ENCODE measurements at places on chromosomes 11 and 22. TPM values are rescaled to one million over a fixed set of nuclear protein-coding genes. Genes with fewer than 3 reads are reported as not detected.

GRCh38 chr11:117076941-117077691 is 21.1 kb downstream of the SIK3 start:
- DNase-seq: no peak

- DNase-seq: peak; percentile 25
Measured at GRCh38 chr11:32838505-32839274, 9.0 kb downstream of the PRRG4 start.

GRCh38 chr11:108241330-108242037 is 18.6 kb downstream of the ATM start:
- DNase-seq: no peak

GRCh38 chr11:105701098-105701497 is 91.2 kb downstream of the GRIA4 start:
- peak; percentile 54 for DNase-seq

DNA sequence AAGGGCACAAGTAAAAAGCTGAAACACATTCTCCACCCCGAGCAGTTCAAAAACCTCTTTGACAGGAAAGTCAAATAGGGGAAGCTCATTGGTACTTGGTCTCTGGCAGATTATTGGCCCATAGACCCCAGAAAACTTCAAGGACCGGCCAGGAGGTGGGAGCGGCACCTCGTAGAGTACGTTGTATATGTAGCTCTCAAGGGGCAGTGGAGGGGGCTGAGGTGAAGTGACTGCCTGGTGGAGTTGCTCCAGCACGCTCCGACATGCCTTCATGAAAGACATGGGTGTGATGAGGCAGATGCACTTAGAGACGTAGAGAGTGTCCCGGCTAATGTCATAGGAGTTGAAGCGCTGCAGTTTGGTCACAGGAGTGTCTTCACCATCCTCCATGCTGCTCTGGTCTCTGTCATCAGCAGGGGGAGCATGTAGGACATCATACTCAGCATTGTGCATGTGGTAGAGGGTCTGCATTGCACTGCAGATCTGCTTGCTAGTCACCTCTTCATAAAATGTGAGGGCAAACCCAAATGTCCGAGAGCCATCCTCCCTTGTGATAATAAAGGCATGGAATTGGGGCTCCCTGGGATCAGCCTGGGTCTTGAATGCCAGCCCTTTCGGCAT is 61.3 kb downstream of the DENND5A start:
- no peak for DNase-seq

- no peak for DNase-seq
Measured at GRCh38 chr11:83355391-83355790, 69.2 kb upstream of the CCDC90B start.

DNA sequence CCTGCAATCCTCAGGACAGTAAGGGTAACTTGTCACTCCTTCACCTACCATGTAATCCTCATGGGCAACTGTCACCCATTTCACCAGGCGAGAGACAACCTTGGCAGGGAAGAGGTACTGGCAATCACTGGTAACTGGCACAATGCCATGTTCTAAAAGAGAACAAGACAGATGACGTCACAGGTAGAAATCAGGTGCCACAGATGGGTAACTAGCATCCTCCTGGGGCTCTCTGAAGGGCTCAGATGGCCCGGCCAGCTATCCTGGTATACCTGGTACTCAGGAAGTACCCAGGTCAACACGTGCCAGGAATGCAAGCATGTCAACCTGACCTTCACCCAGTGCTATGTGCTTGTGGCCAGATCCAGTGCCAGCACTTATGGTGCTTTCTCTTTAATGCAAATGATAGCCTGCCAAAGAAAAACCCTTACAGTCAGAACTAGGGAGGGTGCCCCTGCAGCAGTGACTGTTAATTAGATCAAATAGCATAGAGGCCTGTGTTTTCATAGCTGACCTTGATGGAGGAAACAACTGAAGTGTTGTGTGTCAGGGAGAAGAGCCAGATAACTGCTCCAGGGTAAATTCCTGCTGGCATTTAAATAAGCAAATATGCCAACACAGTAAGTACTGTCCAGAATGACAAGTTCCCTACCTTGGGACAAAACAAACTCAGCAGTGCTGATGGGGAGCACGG is 36.2 kb downstream of the THOC5 start:
- peak; percentile 74 for DNase-seq

GRCh38 chr22:28009272-28009827 is 90.3 kb upstream of the PITPNB start:
- peak; percentile 70 for DNase-seq

- DNase-seq: no peak
Measured at GRCh38 chr11:128318856-128319474, 268.4 kb downstream of the ETS1 start.

DNA sequence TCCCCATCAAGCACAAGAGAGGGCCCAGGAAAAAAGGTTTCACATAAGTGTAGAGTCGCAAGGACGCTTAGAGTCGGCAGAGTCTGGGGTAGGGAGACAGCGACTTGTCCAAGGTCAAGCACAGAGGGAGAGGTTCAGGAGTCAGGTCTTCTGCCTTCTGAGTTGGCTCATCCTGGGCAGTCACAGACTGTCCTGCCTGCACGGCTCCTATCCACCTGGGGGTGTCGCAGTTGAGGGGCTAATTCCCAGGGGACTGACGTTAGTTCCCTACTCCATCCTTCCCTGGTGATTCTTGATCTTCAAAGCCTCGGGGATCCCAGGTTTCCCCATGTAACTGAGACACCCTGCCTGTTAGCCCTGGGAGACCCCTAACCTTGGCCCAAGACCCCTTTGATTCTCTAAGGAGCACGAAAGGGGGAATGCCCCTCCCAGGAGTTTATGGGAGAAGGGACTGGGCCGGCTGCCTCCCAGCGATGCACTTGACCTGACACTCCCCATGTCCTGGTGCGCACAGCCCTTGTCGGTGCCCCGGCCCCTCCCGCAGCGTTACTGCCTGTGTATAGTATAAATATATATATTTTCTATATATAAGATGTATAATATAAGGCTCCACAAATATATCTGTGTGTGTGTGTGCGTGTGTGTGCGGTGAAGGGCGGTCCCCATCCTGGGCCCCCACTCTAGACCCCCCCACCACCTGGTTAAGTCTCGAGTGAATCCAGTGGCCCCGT is 14.7 kb upstream of the TAB1 start:
- no peak for DNase-seq

DNA sequence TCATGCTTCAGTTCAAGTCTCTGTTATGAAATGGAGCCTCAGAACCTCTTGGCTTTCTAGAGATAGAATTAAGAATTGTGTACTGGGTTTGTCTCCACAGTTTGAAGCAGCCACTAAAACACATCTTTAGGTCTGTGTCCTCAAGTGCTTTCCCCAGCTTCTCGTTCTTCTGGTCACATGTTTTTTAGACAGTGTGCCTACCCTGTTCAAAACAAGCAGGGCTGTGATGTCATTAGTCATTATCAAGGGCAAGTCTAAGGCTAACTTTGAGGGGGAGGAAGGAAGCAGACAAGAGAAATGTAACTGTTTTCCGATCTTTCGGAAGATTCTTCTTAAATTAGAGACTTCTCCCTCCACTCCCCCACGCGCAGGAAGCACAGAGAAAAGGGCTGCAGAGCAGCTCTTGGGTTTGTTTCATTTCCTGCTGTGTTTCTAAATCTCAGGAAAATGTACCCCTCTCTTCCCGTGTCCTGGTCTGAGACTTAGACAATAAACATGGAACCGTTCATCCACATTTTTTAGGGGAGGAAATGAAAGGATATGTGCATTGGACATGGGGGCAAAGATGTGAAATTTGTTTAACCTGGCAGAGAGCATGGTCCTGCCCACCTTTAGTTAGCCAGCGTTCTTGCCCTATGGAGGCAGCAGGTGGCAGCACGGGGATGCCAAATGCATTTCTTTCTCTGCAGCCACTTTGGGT is 3.1 kb downstream of the AKIP1 start:
- no peak for DNase-seq

DNA sequence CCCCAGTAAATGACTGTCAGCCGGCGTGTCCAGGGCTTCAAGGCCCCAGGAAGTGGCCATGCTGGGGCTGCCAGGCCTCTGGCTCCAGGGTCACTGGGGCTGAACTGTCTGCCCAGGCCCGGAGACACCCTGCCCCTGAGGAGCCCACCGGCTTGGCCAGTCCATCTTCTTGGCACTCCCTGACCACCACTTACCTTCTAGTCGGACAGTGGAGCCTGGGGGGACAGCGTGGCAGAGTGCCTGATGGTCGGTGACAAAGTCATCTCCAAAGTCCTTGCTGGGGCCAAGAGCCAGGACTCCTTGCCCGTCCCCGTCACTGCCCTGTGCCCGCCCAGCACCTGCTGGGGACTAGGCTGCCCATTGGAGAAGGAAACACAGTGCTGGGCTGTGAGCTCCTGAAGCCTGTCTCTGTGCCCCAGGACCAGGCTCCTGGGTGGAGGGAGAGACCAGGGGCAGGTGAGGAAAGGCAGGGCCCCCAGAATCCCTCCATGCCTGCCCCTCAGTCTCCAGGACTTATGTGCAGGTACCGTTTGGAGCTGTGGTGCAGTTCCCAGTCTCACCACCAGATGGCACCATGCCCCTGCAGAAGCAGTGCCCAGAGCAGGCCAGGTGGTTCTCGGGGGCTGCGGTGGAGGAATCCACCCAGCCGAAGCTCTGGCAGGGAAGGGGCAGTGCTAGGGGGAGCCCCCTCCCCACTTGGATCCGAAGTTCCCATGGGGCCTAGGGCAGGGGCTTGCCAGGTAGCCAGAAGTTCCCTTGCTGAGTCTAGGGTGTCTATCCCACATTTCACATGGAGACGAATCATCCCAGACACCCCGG is 6.0 kb upstream of the CCDC188 start:
- peak; percentile 83 for DNase-seq

DNA sequence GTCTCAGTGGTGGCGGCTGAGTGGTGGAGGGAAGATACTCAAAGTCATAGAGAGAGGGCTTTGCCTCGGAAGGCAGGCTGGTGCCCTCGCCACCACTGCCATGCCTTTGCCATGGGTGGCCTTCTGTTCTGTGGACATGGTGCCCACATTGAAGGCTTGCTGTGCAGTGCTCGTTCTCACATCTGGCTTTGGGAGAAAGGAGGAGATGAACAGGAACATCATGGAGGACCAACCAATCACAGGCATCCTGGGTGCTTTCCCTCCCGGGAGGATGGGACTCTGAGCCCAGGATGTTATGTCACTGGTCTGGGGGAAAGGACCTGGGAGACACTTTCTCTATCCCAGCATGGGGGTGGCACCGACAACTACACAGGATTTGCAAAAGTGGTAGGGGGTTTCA is 82.3 kb upstream of the NARS2 start:
- DNase-seq: no peak

DNA sequence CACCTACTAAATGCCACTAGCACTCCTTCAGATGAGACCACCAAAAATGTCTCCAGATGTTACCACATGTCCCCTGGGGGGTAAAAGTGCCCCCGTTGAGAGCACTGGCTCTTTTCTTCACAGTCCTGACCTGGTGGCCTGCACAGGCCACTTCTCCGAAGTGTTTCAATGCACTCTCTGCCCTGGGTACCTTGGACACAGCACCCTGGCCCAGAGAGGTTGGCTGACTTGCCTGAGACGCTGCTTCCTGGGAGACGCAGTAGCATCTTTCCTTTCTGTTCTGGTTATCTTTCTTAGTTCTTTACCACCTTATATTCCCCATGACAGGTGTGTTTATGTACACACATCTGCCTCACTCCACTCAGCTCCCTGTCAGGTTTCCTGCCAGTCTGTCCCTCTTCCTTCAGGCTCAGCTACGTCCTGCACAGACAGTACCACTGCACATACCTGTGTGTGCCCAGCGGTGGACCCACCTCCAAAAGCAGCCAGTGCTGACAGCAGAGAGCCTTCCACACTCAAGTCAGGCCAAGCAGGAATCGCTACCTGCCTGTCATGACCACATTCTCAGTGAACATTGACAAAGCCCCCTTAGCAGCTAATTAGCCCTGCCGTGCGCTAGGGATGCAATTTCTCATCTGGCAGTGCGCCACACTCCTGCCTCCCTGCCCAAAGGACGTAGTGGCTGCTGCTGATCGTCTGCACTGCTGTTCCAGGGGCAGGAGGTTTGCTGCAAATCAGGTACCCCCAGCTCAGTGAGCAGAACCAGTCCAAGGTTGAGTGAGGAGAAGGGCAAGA is 39.0 kb downstream of the FAM83F start:
- no peak for DNase-seq

DNA sequence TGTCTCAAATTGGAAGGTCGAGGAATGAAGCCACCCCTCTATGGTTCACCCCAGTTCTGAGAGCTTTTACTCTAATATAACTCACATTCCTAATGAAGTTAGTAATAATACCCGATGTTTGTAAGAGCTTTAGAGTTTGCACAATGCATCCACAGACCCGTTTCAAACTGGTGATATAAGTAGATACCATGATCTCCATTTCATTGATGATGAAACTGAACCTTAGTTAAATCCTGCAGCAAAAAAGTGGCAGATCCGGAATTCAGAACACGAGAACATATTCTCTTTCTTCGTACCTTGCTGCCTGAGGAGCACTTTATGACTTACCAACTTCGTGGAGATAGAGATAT is 757 bp upstream of the RBFOX2 start:
- DNase-seq: no peak

- no peak for DNase-seq
Measured at GRCh38 chr11:110134110-110134509, 40.9 kb downstream of the ZC3H12C start.

- DNase-seq: no peak
Measured at GRCh38 chr22:33186816-33187215, 128.6 kb upstream of the SYN3 start.

- no peak for DNase-seq
Measured at GRCh38 chr11:112504056-112504455, 243.4 kb upstream of the PLET1 start.

DNA sequence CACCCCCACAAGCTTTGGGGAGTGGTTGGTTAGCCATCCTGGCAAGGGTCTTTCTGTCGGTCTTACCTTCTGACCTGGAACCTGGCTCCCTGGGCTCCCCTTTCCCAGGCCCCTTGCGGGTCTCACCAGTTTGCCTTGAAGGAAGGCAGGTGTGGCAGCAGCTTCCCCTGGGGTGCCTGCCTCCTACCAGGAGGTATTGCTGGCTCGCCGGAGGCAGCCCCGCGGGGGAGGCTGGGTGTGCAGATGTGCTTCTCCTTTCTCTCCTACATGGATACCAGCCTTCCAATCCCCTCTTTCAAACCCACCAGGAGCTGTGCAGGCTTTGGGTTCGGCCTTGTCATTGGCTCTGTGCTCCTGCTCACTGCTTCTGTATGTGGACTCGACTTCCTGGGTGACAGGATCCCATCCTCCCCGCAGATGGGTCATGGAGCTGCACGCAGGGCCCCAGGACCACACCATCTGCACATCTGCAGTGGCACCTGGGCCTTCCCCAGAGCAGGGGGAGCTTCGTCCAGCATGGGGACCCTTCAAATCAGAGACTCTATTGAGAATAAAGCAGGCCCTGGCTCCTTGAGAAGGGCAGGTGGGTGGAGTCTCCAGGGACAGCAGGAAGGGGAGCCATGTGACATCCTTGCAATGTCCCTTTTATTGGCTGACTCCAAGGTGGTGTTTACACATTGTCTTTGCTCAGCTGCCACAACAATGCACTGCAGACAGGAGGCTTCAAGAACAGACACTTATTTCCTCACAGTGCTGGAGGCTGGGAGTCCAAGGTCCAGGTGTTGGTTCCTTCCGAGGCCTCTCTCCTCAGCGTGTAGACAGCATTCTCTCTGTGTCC is 592.0 kb downstream of the BRD1 start:
- DNase-seq: peak; percentile 4

The LDHAL6A gene
- total RNA-seq: not detected

The C11orf68 gene
- 30.1 TPM for total RNA-seq

The TREH gene
- total RNA-seq: 2.4 TPM

The THRSP gene
- not detected for total RNA-seq

The CCDC87 gene
- 0.82 TPM for total RNA-seq

The ABCC8 gene
- 5.7 TPM for total RNA-seq

The RANGAP1 gene
- 127 TPM for total RNA-seq

The NUDT8 gene
- total RNA-seq: 7.2 TPM
